Liver (tissue), 10 donors: ENCODE measurements at places on chromosomes 3 and 15. TPM values are rescaled to one million over a fixed set of nuclear protein-coding genes. Genes with fewer than 3 reads are reported as not detected.

The CHL1 gene
- 8.1 TPM for total RNA-seq

- no peak for DNase-seq
Measured at GRCh38 chr15:92606126-92606835, 49.3 kb downstream of the FAM174B start.

- no peak for DNase-seq
Measured at GRCh38 chr3:136805795-136806194, 13.1 kb upstream of the SLC35G2 start.

GRCh38 chr3:12744326-12744725 lies 14.7 kb downstream of the TMEM40 start:
- no peak for DNase-seq

- no peak for DNase-seq
Measured at GRCh38 chr15:68317281-68318007, 39.9 kb downstream of the FEM1B start.
